ENCODE measurements at places on chromosomes 1 and 21. TPM values are rescaled to one million over a fixed set of nuclear protein-coding genes. Genes with fewer than 3 reads are reported as not detected.

- no peak for DNase-seq
Observed at GRCh38 chr1:55560266-55560665, 345.1 kb upstream of the USP24 start.

B3GALT6 gene
- total RNA-seq = 34.1 TPM

DNA sequence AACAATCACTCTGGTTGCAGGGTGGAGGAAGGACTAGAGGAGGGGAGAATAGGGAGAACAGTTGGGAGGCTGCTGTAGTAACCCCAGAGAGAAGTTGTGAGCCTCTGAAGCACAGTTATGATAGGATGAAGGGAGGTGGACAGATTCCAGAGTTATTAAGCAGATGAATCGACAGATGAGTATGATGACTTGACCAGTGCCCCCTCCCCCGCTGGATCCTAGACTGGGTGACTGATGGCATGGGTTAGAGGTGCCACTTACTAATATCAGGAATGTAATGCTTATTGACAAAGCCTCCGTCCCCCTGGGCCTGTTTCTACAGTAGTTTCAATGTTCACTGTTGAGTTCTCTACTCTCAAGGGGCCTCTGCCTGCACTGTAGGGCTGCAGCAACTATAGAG, 14.0 kb upstream of the TIPRL start:
- no peak for DNase-seq

RGSL1 gene
- total RNA-seq = not detected

DNA sequence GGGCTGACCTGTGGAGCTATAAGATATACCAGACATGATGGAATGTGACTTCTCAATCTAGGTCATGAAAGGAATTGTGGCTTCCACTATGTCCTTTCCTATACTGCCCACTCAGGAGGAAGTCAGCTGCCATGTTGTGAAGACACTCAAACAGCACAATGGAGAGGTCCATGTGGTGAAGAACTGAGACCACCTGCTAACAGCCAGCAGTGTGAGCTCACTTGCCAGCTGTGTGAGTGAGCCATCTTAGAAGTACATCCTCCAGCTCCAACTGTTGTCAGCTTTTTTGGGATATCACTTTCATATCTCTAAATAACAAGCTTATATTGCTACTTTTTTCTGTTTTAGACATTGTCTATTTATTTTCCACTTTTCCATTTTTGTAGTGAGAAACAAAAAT, 29.7 kb downstream of the OLFML3 start:
- DNase-seq = no peak

HEYL gene
- total RNA-seq = 0.14 TPM

DNA sequence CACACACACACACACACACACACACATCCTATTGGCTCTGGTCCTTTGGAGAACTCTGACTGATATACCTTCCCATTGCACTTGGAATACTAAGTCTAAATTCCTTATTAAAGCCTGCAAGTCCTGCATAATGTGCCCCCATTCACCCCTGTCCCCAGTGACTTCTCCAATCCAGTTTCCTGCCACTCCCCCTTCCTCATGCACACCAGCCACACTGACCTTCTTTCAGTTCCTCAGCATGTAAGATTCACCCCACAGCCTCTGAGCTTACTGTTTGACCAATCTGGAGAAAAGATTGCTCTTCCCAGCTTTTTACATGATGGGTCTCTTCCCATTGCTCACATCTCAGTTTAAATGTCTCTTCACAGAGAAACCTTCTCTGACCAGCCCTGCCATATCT, 146.6 kb downstream of the TBX15 start:
- DNase-seq = no peak

Measured in epithelial cell of proximal tubule (primary cell).